ENCODE measurements at places on chromosomes 16 and 17.

DNA sequence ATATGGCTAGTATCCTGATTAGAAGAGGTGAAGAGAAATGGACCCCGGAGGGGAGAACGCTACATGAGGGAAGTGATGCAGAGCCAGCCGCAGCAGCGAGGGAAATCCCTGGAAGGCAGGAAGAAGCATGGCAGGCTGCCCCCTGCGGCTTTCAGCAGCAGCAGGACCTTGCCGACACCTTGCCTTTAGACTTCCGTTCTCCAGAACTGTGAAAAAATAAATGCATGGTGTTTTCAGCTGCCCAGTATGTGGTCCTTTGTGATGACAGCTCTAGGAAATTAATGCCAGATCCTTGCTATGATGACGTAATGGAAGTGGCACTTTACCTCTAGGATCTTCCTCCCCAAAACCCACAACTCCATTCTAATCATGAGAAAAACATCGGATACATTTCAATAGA, 9.7 kb upstream of the ZFP1 start:
- DNase-seq = no peak

DNA sequence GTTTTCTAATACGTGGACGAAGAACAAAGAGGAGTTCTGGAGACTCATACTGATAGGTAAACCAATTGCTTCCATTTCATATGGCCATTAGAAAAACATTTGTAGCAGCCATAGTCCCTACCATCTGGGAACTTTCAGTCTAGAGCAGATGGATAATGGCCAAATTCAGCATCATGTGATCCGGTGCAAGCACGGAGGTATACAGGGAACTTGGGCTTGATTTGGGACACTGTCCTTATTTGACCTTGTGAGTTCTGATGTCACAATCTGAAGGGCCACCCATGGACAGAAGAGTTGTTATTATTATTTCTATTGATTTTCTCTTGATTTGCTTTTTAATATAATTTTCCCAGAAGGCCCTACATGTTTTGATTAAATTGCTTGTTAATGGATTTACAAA, 154.6 kb upstream of the ZNF267 start:
- no peak for DNase-seq

DNA sequence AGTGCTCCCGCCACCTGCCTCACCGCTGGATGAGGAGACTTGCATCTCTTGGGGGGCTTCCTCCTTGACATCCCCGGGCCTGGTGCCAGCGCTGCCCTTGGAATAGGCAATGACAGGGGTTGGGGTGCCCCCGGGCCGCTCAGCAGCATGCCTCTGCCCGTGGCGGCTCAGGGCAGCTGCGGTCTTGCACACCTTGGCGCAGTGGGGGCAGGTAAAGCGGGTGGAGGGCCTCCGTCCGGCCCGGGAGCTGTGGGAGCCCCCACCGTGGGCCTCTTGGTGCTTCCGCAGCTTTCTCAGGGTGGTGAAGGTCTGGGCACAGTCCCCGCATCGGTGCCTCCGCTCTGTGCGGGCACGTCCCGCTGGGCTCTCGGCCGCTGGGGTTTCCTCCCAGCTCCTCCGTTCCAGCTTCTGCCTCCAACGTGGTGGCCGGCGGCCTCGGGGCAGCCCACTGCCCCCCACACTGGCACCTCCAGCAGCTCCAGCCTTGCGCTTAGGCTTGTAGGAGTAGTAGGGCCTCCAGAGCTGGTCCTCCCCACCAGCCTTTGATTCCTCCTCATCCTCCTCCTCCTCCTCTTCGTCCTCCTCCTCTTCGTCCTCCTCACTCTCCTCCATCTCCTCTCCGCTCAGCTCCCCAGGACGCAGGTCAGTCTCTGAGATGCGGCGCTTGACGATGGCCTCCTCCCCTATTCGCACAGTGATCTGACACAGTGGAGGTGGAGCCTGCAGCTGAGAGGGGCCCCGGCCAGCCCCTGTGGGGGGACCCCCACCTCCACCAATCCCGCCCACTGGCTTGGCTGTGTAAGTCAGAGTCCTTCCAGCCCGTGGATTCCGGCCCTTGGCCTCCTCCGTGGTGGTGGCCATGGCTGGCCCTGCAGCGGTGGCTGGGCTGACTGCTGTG, 16.7 kb downstream of the ZBTB4 start:
- DNase-seq = no peak

- DNase-seq = no peak
Observed at GRCh38 chr17:5003214-5003867, 5.6 kb downstream of the KIF1C start.

- DNase-seq = no peak
Observed at GRCh38 chr17:60390925-60391470, 935 bp downstream of the USP32 start.

GRCh38 chr17:21001813-21002221, 41.0 kb downstream of the USP22 start:
- DNase-seq = no peak

- peak; percentile 88 for DNase-seq
Observed at GRCh38 chr17:50686494-50687199, 21.1 kb downstream of the ANKRD40 start.

DNA sequence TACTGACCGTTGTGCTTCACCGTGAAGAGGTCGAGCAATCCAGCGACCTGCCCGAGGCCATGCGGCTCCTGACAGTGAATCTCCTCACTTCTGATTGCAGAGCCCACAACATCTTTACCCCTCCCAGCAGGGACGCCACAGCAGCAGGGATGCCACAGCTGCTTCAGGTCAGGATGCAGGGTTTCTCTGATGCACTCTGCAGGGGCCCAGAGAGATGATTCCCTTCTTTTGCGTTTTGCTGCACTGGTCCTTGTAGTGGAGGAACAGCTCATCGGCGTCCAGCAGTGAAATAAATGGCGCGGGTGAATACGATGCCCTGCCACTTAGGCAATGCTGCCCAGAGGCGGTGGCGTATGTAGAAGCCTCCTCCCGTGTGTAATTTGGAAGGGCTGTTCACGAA, 5.6 kb downstream of the KIAA0513 start:
- DNase-seq = no peak

DNA sequence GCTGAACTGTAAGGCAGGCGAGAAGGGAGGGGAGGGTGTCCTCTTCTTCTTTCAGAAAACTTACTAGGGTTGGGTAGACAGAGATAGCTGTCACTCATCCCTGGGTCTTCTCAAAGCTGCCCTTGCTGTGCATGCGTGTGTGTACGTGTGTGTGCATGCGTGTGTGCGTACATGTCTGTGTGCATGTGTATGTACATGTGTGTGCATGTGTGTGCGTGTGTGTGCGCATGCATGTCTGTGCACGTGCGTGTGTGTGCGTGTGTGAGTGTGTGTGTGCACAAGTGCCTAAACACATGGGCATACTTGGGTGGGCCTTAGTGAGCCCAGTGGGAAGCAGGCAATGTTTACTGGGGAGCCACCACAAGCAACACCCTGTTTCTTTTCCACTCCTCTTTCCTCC, 154.8 kb upstream of the TNRC6C start:
- no peak for DNase-seq

GRCh38 chr16:19851476-19851875, 33.2 kb downstream of the GPRC5B start:
- no peak for DNase-seq

- DNase-seq = no peak
Observed at GRCh38 chr17:61010661-61011170, 333.1 kb downstream of the BCAS3 start.

DNA sequence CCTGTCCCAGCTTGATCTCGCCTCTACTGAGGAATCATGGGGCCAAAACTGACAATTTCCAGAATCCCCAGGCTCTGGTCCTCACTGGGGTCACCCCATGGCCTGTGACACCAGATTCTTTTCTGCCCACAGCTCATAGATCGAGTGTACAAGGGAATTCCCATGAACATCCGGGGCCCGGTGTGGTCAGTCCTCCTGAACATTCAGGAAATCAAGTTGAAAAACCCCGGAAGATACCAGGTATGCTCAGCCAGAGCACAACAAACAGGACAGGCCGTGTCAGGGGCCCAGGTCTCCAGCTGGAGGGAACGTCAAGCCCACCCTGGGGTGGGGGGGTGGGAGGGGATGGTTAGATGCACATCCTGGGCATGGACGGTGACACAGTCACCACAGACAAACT, 17.5 kb downstream of the USP6 start:
- no peak for DNase-seq

- DNase-seq = no peak
Observed at GRCh38 chr17:79803421-79803996, 6.6 kb upstream of the CBX8 start.

- no peak for DNase-seq
Observed at GRCh38 chr16:72995151-72995881, 52.6 kb downstream of the ZFHX3 start.

GRCh38 chr16:55836158-55836611, 3.3 kb upstream of the CES1 start:
- DNase-seq = peak; percentile 54

- no peak for DNase-seq
Observed at GRCh38 chr16:19746561-19746960, 28.5 kb downstream of the IQCK start.

- DNase-seq = no peak
Observed at GRCh38 chr16:3698941-3699340, 18.4 kb downstream of the TRAP1 start.

- DNase-seq = no peak
Observed at GRCh38 chr17:72392056-72393010, 271.5 kb downstream of the SOX9 start.

DNA sequence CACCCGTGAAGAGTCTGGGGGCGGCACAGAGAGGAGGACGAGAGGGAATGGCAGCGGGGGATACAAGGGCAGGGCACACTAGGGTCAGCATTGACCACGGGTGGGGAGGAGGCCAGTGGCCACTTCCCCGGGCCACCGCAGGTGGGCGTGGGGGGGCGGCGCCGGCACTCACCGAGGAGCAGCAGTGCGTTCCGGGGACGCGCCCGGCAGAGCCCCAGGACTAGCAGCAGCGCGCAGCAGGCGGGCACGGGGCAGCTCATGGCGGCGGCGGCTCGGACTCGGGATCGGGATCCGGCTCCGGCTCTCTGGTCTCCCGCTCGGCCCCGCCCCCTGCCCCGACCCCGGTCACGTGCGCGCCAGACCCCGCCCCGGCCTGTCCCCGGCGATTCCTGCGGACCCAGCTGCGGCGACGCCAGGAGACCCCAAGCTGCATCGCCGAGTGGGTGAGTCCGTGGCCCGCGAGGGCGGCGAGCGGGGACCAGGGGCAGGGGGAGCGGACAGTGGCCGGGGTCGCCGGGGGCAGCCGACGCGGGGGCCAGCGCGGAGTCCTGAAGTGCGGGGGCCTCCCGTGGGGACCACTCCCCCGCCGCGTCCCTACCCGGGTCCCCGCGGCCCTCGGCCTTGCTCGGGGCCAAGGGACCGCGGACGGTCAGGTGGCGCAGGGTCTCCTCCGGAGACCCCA, at the start of the genes SGSH and SLC26A11:
Gene SGSH (minus strand): TSS at position 280 of the 682 bp plus-strand sequence. CDS start 20 bp downstream, at position 260.
Gene SLC26A11 (plus strand): TSS at position 374 of the 682 bp plus-strand sequence. CDS start 1,134 bp downstream, outside the sequence.
- DNase-seq = peak; percentile 74

- peak; percentile 51 for DNase-seq
Observed at GRCh38 chr16:19118938-19119431, 5.2 kb downstream of the ITPRIPL2 start.

DNA sequence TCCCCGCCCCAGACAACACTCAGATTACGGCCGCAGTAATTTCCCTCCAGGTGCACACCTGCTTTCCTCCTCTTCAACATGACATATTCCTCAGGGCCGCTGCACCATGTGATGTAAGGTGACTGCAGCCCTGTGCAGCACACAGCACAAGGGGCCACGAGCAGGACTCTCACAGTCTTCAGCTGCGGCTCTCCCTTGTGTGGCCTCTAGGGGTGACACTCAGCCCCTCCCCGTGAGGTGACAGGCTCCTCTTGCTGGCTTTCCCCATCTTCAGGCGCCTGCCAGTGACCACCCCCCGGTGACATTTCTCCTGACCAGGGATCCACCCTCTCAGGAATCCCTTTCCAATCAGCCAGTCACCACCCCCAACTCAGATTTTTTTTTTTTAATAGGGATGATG, 31.3 kb upstream of the ABCC3 start:
- DNase-seq = no peak
